ENCODE measurements at places on chromosomes 7 and 10.
A peak's percentile ranks its signal among the peaks of the same experiment; 100 is the strongest.

- DNase-seq, result no peak
Measured at GRCh38 chr7:75955331-75955955, 39.0 kb downstream of the TMEM120A start.

DNA sequence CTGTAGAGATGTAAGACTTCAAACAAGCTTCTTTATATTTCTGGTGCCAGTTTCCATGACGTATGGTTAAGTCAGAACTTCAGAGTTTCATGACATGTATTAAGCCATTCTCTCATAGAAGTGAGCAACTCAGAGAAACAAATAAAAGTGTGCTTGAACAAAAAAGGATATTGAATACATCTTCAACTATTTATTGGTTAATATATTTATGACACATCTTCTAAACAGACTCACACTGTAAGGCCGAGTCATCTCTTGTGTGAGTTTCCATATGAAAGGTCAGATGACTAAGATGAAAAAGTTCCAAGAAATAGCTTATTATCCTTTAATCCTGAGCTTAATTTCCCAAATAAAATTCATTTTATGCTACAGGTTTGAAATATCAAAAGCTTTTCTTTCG is 105.5 kb upstream of the CSTF2T start:
- no peak for DNase-seq

- no peak for DNase-seq
Measured at GRCh38 chr7:7212612-7213011, 30.3 kb downstream of the C1GALT1 start.

DNA sequence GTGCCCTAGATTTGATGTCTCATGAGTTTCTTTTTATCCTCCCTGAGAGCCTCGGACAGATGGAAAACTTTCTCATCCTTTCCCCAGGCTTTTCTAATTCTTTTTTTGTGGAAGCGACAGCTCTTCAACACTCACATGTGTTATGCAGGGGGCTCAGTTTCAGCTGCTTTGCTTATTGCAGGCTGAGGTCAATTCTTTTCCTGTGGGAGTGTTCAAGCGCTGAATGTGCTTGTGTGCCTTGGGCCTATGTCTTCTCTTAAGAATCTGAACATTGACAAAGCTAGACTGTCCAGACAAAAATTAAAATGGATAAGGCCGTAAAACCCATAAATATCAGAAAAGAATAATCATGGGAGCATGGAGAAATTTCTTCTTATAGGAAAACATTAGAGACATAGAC is 125.2 kb upstream of the STEAP4 start:
- DNase-seq, result no peak

GRCh38 chr7:153422291-153423209 is 629.6 kb upstream of the DPP6 start:
- peak; percentile 59 for DNase-seq

DNA sequence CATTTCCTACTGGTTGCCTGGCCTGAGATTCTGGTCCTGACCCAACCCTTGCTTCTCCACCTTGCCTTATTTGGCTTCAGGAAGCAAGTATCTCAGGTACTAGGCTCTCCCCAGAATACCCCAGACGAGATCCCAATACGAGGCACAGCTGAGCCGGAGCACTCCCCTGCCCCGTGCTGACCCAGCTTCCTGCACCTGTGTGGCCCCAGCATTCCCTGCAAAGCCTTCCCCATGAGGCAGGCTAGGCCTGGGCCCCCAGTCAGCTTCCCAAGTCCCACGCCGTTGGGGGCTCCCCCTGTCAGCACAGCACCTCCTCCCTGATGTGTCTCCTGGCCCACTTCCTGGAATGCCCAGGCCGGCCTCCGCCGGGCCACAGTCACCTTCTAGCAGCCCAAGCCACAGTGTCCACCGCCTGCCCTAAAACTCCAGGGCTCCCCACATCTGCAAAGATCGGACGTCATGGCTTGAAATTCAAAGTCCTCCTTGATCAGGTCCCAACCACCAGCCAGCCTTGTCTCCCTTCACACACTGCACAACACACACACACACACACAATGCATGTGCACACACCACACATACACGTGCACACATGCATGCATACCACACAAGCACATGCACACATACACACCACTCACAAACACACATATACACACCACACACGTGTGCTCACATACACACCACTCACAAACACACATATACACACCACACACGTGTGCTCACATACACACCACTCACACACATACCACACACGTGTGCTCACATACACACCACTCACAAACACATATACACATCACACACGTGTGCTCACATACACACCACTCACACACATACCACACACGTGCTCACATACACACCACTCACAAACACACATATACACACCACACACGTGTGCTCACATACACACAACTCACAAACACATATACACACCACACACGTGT is 78.9 kb upstream of the FOXK1 start:
- DNase-seq, result no peak

DNA sequence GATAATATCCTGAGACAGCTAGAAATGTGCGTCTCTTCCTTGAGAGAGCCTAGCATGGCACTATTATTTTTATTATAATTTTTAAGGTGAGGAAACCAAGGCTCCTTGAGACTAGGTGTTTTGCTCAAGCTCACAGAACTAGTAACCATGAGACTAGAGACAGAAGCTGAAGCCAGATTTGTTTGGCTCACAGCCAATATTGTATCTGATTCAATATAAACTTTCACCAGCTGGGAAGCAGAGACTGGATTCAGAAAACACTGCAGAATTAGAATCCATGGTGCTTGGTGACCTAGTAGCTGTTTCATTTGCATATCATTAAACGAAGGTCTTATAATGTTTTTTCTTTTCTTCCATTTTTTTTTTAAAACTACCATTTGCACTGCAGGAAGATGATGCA is 64.4 kb downstream of the DNAJB9 start:
- no peak for DNase-seq

- DNase-seq, result no peak
Measured at GRCh38 chr7:98165827-98166667, 45.2 kb upstream of the BHLHA15 start.

GRCh38 chr7:103772171-103772773 is 217.2 kb downstream of the RELN start:
- no peak for DNase-seq

DNA sequence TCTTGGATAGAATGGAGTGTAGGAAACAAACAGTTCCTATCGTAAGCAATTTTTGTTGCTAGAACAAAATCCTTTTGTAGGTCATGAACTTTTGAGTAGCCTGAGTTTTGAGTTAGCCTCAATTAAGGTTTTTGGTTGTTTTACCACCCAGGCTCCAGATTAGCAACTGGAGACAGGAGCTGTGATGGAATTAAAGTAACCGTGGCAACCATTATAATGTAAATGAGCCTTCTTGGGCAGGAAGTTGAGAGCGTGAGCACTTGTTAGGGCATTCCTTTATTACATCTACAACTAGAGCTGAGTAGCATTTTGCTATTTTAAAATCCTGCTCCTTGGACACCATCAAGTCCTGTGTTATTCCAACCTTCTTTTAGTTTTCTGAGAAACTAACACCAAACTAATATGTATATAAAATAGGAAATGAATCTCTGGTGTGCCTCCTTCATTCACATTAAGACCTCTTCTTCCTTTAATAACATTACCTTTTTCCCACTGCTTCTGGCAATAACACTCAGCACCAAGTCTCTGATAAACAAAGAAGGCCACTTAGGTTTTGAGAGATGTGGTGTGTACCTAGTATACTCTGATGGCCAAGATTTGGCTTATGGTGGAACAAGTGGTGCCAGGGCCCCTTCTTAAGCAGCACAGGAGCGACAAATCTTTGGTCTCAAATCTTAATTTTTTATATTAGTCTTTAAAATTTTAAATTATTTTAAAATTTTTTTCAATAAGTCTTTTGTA is 34.0 kb downstream of the AHCYL2 start:
- no peak for DNase-seq

DNA sequence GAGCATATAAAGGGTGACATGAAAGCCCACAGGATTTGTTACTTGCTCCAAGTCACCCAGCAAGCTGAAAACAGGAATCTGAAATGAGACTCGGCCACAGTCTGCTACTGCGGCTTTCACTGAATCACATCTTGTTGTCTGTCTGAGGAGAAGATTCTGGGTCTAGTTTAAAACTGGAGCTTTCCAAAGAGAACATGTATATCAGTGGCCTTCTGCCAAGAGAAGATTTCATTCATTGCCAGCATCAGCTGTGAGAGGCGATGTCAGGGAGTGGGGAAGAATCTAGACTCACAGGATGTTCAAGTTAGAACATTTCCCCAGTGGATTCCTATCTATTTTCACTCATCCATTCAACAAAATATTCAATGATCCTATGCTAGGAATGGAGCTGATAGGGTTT is 122.8 kb downstream of the GALNT17 start:
- DNase-seq, result no peak

GRCh38 chr10:32308027-32308603 is 38.8 kb downstream of the EPC1 start:
- no peak for DNase-seq

DNA sequence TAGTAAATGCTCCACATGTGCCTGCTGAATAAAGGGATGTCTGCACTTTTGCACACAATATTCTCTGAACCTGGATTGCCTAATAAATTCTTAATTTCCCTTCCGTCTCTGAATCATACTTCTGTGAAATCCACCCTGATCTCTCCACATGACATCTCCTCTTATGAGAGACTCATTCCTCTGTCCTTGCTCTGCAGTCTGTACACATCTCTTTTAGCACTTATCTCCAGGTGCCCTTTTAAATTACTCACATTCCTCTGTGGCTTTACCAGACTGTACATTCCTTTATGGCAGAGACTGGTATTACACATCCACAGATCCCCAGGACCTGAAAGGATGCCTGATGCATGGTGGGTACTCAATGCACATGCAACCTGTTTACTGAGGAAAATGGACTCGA is 527.6 kb downstream of the PHTF2 start:
- no peak for DNase-seq

DNA sequence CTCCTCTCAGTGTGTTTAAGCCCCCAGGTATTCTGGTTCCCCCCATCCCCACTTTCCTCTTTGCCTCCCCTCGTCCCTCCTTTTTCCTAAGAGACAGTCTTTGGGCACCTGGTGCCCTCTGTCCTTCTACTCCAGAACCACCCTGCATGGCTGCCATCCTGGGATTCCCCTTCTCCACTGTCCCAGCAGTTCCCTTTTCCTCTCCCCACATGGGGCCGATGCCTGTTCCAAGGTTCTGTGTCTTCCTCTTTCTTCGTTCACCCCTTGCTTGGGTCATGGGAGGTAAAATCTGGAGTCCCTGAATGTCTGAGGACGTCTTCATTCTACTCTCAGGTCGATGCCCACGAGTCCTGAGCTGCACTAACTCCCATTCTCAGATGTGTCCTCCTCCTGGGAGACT is 120.8 kb downstream of the TAX1BP1 start:
- DNase-seq, result no peak

GRCh38 chr7:71157757-71158156 is 25.8 kb downstream of the GALNT17 start:
- DNase-seq, result no peak

DNA sequence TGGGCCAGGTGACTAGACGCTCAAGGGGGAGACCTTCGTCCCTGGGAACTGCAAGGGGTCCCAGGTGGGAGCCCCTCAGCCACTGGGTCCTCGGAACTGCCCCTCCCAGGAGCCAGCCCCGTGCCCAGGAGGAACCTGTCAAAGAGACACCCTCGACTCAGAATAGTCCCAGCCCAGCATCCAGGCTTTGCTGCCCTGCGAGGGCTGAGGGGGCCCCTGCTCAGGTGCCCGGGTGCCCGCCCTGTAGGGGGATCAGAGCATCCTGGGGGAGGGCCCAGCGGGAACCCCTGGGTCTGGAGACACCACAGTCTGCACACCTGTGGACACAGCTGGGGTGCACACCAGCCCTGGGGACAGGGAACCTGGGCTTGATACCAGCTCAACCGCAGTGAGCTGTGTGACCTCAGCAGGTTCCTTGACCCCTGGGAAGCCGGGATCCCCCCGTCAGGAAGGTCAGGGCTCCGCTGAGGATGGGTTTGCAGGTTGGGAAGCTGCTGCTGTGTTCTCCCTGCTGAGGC is 407 bp downstream of the ELN start:
- no peak for DNase-seq

- DNase-seq, result no peak
Measured at GRCh38 chr7:95594185-95594584, 2.1 kb downstream of the PDK4 start.

DNA sequence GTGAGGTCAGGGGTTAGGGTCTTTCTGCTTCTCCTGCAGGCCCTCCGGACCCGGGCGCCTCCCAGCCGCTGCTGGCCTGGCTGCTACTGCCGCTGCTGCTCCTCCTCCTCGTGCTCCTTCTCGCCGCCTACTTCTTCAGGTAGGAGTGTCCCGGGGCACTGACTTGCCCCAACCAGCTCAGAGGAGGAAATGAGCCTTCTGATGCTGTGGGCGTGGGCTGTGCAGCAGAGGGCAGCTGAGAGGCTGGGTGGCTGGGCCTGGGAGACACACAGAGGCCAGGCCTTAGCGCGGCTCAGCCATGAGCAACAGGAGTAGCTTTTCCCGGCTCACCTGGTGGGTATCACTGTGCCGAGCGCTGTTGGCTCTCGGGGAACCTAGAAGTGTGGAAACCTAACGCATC is 78.9 kb downstream of the MKI67 start:
- DNase-seq, result peak; percentile 92

- DNase-seq, result no peak
Measured at GRCh38 chr7:94330269-94331020, 64.2 kb upstream of the COL1A2 start.

- no peak for DNase-seq
Measured at GRCh38 chr7:128203710-128204214, 37.3 kb upstream of the LEP start.

- no peak for DNase-seq
Measured at GRCh38 chr7:7920481-7920880, 48.1 kb upstream of the GLCCI1 start.
